ENCODE measurements at places on chromosomes 12 and 14.

DNA sequence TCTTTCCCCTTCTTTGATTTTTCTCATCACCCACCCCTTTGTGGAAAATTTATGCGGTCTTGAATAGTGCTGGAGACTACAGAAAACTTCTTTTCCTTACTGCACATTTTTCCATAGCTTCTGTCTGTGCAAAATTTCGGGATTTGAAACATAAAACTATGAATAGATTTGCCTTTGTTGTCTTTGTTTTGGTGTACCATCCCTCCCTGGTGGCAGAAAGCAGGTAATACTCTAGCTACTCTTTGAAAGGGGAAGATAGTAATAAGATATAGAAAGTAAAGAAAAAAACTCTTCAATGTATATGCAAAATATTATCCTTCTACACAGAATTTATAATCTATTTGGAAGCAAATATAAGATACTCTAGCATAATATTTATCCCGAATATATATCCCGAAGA, 79.1 kb upstream of the LMO3 start:
- DNase-seq = no peak

DNA sequence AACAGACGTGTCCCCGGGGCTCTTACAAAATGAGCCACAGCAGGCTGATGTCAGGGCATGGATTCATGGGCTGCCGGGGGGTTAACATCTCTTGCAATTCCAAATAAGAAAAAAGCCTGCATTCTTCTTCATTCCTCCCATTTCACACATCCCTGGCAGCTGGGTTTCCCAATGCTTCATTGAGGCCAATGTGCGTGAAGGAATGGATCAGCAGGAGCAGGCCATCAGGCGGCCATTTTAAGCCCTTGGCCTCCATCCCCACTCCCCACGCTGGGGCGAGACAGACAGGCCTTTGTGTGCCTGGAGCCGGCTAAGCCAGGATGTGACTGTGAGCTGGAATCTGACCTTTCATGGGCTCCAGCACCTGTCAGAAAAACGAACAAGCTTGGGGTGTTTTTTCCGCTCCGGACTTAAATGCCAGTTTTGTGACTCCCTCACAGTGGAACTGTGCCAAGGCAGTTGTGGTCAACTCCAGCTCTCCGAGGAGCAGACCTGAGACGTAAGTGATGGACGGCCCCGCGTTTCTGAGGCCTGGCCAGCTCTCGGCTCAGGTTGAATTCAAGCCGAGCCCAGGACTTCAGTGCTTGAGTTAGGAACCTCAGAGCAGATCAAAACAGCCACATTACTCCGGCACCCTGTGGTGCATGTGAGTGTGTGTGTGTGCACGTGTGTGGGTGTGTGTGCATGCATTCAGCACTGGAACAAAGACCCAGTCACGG, 133.1 kb downstream of the TMEM30B start:
- DNase-seq = peak; percentile 30

- DNase-seq = peak; percentile 24
Observed at GRCh38 chr14:90695997-90696660, 120.1 kb downstream of the TTC7B start.

DNA sequence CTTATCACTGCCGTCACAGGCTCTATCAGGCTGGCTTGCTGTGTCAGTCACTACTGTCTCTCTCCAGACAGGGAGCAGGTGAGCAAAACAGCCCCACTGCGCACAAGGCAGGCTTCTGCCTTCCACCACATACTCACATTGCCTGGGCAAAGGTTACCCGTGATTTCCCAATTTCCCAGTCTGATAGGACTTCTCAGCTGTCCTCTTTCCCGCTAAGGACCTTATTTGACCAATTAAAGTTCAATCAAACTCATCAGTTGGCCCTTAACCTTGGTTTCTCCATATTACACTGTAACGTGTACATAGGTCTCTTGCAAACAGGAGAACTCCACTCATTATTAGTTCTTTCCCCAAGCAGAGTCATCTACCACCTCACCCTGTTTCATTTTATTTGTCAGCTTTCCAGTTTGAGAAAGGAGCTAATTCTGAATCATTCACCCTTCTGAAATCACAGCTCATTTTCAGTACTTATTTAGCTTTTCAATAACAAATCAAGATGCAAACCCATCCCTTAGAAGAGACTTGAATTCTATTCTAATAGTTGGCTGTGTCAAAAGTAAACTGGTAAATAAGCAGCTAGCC, 170.8 kb downstream of the ESR2 start:
- DNase-seq = no peak

DNA sequence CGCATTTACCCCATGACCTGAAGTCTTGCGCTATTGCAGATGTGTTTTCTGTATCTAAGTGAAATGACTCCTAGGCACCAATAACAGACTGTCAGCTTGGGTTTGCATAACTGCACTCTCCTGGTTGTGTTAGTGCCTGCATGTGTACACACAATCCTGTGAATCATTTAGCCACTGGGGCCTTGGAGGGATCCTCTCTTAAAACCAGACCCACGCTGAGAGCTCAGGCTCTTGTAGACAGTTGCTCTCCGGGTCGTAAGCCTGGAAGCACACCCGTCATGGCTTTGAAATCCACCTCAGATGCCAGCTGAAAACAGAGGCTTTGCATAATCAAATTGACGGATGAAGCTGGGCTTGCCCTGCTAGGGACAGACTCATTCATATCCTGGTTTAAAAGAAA, 79.2 kb upstream of the RBM19 start:
- no peak for DNase-seq

DNA sequence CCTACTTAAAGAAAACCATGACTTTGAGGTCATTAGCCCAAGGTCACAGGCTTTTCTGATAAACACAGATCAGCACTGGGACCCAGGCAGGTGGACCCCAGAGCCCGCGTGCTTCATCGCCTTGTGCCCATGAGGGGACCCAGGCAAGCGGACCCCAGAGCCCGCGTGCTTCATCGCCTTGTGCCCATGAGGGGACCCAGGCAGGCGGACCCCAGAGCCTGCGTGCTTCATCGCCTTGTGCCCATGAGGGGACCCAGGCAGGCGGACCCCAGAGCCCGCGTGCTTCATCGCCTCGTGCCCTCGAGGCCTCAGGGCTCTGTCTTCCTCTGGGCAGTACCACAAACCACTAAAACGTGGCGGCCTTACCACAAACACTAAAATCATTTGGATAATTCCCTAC, 31.7 kb downstream of the STX2 start:
- no peak for DNase-seq

GRCh38 chr12:48061938-48062719, 43.8 kb downstream of the SENP1 start:
- DNase-seq = no peak
